ENCODE measurements at places on chromosomes 13 and 19.

DNA sequence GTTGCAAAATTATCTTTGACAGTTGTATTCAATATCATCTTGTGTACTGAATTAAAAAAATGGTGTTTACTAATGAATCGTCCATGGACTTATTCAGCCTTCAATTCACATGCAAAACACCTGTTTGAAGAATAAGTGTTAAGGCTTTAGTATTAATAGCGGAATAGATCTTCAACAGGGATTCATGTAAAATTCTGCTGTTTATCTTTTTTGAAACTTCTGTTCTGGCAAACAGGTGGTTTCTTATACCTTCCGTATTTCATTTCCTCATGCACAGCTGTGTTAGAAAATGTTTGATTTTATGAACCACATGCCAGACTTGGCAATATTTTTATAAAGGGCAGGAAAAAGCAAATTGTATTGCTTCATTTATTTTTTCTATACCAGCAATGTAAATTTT lies 255.7 kb downstream of the DACH1 start:
- DNase-seq: no peak

DNA sequence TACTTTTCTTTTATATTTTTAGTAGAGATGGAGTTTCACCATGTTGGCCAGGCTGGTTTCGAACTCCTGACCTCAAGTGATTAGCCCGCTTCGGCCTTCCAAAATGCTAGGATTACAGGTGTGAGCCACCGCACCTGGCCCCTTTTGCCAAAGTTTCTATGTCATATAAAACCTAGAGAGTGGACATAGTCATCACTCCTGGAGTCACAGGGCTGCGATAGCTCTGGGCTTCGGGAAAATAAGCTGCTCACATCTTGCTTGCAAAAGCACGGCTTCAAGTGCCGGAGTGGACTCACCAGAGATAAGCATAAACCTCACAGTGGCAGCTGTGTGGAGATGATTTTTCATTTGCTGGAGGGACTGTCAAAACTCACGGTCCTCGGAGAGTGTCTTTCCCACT lies 171.2 kb downstream of the TEX29 start:
- DNase-seq: no peak

GRCh38 chr13:113586661-113587479 lies 2.3 kb downstream of the TFDP1 start:
- DNase-seq: no peak

GRCh38 chr13:24230428-24231072 lies 70.0 kb downstream of the SPATA13 start:
- DNase-seq: no peak

DNA sequence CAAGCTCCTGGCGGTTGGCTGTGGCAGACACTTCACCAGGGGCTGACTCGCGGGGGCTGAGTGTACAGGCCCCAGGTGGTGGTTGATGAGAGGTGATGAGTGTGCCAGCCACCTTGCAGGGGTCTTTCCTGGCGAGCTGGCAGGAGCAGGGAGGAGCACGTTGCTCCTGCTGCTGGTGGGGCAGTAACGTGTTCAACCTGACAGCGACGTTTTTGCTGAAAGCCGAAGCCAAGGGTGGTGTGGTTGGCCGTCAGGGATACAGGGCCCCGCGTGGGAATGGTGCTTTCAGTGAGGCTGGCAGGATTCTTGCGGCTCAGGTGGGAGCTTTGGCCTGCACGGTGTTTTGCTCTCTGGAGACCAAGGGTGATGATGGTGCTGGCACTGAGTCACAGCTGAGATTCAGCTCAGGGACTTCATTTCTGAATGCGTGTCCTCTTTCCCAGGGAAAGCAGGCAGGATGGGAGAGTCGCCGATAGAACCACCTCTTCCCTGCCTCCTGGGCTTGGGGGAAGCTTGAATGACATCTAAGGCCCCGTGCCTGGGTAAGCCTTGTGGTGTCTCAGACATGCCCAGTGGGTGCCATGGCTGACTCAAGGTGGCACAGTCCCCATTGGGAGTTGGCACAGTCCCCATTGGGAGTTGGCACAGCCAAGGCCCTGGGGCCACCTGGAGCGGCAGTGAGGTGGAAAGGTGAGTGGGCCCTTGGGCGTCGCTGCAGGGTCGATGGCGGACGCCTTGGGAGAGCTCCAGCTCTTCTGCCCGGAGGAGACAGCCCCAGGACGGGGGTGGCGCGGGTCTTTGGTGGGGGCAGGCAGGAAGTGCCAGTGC lies 8.8 kb downstream of the DAZAP1 start:
- no peak for DNase-seq

- DNase-seq: no peak
Measured at GRCh38 chr13:59745392-59745788, 418.3 kb downstream of the DIAPH3 start.

DNA sequence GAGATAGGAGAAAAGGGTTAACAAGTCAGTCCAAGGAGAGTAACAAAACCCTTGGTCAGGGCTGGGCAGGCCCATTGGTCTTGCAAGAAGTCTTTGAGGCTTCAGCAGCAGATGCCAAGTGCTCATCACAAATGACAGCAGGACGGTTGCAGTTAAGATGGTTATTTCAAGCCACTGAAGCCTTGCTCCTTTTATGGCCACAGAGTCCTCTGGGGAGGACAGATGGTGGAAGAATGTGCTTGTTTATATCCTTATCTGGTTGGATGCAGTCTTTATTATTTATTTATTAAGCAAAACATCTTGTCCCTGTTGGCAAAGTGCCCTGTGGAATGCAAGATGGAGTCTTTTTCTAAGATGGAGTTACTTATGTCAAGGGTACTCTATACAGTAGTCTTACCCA lies 19.2 kb upstream of the ZNF331 start:
- no peak for DNase-seq

DNA sequence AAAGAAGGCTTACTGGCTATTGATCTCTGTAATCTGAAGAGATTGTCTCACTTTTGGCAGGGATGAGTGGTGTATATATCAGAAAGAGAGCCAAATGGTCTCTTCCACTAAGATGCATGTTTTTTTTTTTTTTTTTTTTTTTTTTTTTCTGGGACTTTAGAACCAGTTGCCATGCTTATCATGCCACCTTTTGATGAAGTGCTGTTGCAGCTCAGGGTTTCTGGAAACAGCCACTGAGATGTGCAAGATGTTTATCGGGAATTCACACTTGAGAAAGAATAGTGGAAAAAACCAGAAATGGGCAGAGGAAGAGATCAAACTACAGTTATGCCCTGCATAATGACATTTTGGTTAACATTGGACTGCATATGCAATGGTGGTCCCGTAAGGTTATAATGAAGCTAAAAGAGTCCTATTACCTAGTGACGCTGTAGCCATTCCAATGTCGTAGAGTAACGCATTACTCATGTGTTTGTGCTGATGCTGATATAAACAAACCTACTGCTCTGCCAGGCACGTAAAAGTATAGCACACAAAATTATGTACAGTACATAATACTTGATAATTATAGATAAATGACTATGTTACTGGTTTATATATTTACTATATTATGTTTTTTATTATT lies 121.0 kb downstream of the KLF5 start:
- no peak for DNase-seq

DNA sequence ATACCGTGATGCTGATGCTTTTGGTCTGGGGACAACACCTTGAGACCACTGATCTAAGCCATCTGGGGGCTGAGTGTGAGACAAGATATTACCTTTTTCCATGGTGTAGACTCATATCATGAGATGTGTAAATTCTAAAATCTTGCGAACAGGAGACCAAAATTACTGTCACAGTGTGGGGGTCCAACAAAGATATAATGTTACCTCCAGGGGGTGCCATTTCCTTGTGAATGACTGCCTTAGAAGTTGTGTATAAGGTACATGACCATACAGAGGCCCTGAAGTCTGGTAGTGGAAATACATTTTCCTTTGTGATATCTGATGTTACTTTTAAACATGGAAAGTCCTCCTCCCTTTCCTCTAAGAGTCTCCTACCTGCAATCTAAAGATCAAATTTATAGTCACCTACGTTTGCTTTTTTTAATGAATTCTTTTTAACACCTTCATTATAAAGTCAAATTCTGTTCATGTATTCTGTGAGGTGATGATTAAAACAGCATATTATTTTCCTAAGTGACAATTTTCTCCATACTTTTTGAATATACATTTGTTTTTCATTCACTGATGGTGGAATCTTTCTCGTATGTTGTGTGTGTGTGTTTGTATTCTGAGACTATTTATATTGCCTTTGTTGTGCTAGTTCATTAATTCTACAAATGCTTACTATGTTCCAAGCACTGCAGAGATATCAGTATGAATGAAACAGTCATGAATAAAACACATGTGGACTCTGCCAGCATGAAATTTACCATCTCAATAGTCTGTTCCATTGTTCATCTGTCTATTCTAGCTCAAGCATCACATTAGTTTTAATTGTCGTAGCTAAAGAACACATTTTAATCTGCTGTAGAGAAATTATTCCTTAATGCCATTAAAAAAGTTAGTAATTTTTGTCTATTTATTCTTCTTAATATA lies 113.7 kb downstream of the RFC3 start:
- no peak for DNase-seq

DNA sequence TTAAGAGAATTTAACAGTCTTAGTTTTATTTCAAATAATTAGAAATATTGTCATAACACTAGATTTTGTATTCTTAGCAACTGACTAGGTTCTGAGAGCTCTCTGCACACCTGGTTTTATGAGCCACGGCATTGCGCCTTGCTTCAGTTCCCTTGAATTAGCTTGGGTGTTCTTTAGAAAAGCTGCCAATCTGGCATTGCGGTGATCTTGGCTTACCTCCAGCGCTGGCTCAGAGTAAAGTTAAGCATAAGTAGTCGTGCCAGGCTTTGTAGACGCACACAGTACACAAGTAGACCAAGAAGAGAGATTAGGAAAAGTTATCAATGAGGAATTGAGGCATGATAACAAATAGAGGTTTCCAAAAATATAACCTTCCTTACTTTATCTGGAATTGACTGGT lies 45.7 kb downstream of the TPP2 start:
- no peak for DNase-seq

DNA sequence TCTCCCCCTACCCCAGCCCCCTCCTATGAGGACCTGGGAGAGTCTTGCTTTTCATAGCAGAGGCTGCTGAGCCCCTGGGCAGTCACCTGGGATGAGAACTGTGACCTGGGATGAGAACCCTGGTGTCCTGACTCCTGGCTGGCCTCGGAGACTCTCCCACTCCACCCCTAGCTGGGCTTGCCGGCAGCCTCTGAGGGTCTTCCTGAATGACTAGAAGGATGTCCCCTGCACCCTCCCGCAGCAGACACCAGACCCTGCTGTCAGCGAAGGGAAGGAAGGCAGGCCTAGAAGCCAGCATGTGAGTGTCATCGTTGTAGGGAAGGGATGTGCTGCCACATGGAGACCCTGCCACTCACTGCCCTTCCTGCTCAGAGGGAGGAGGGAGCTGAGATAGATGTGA lies 203.4 kb upstream of the ZNF536 start:
- DNase-seq: no peak

- DNase-seq: no peak
Measured at GRCh38 chr13:41587490-41587889, 130.1 kb downstream of the RGCC start.

- DNase-seq: no peak
Measured at GRCh38 chr13:37263871-37264270, 158.4 kb upstream of the CSNK1A1L start.

GRCh38 chr19:11196406-11197287 lies 698 bp downstream of the KANK2 start:
- no peak for DNase-seq

GRCh38 chr19:7921302-7921966 lies 1.3 kb downstream of the SNAPC2 start:
- no peak for DNase-seq

DNA sequence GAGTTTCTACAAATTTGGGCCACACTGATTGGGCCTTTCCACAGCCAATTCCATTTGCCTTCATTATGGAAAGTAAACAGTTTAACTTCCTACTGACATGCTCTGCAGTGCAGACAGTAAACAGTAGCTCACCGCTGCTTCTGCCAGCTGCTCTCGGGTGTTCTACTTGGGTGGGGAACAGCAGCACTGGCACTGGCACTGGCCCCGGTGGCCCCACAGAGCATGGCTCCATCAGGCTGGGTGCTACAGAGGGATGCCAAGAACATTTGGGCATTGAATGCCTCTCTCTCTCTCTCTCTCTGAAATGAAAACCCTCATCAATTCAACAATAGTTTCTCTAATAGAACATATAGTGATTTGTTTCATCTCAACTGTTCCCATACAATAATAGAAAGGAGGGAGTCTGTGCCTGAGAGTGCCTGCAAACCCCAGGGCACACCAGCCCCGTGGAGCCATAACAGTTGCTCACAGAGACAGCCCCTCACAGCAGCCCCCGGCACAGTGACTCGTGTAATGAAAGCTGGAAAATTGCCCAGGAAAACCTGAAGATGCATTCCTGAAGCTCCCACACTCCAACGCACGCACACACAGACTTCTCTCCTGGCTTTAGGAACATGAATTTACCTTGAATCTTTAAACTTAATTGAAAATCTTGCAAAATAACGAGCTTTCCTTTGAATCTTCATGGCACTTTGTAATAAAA lies 38.2 kb upstream of the GJB6 start:
- no peak for DNase-seq

- DNase-seq: no peak
Measured at GRCh38 chr19:14174883-14175282, 31.1 kb downstream of the ADGRL1 start.

DNA sequence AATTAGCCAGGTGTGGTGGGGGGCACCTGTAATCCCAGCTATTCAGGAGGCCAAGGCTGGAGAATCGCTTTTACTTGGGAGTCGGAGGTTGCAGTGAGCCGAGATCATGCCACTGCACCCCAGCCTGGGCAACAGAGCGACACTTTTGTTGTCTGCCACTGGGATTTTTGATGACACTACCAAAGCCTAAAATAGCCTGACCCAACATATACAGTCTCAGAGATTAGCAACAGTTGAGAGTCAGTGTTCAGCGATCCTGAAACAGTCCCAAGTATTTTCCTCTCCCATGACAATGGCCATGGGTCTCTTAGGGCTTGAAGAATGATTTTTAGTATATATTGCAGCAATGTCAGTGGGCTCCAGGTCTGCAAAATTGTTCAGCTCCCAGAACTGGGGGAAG lies 32.9 kb downstream of the SLC25A30 start:
- DNase-seq: no peak

GRCh38 chr13:88395804-88396203 lies 724.6 kb downstream of the SLITRK5 start:
- no peak for DNase-seq

DNA sequence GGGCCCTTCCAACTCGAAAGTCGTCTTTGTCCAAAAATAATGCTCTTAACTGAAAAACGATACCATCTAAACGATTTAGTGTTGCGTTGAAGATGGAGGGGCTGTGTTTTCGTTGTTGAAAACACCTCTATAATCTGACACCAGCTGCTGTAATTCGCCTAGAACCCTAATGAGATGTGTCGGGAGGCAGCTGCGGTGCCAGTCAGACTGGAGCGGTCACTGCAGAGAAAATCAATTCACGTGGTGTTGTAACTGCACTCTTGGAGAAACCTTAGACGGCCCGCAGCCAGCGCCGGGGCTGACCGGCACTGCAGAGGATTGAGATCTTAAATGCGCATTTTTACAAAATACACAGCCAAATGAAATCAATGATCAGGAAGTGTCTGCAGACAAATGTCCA lies 339.1 kb downstream of the ZNF536 start:
- DNase-seq: no peak

GRCh38 chr13:39397226-39397895 lies 205.6 kb downstream of the LHFPL6 start:
- DNase-seq: no peak

Measured in stimulated activated CD4-positive, alpha-beta T cell treated with anti-CD3 and anti-CD28 coated beads, Interleukin-1b, Interleukin-23, amount 100 ng/mL, for 24 hours (primary cell).